Stimulated activated CD4-positive, alpha-beta T cell treated with anti-CD3 and anti-CD28 coated beads, Interleukin-1b, Interleukin-23, amount 100 ng/mL, for 1 hour (primary cell): ENCODE measurements at places on chromosomes 6 and 20.

- DNase-seq, result no peak
These were observed 917 bp downstream of the C6orf120 start for GRCh38 chr6:169702840-169703246.

DNA sequence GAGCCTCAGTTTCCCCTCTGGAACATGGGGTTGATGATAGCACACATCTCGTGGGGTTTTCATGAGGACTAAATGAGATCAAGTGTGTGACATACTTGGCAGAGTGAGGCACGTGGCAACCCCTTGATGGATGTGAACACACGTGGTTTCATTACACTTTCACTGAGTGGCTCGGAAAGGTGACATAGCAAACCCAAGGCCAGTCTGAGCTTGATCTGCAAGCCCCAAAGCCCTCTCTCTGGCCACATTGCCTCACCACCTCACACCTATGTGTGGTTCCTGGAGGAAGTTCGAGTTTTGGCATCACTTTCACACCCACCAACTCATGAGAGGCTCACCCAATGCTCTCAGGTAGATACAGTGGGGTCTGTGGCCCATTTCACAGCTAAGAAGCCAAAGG, 60.0 kb downstream of the CPNE5 start:
- no peak for DNase-seq

- no peak for DNase-seq
These were observed 57.5 kb upstream of the FUCA2 start for GRCh38 chr6:143569040-143569439.

DNA sequence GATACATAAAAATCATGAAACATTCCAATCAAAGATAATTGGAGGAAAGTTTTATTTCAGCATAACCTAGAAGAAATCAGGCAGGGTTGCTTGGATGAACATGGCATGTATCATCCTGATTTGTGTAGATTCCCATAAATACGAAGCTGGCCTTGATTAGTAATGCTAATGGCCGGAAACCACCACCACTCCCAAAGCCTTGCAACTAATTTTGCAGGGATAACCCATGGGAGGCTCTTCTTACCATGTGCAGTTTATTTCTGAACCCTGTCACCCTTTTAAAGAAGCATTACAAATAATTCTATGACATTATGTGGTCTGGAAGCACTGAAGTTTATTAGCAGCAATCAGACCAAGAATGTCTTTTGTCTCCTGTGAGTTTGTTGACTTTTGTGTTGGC, 80.8 kb downstream of the AIG1 start:
- no peak for DNase-seq

DNA sequence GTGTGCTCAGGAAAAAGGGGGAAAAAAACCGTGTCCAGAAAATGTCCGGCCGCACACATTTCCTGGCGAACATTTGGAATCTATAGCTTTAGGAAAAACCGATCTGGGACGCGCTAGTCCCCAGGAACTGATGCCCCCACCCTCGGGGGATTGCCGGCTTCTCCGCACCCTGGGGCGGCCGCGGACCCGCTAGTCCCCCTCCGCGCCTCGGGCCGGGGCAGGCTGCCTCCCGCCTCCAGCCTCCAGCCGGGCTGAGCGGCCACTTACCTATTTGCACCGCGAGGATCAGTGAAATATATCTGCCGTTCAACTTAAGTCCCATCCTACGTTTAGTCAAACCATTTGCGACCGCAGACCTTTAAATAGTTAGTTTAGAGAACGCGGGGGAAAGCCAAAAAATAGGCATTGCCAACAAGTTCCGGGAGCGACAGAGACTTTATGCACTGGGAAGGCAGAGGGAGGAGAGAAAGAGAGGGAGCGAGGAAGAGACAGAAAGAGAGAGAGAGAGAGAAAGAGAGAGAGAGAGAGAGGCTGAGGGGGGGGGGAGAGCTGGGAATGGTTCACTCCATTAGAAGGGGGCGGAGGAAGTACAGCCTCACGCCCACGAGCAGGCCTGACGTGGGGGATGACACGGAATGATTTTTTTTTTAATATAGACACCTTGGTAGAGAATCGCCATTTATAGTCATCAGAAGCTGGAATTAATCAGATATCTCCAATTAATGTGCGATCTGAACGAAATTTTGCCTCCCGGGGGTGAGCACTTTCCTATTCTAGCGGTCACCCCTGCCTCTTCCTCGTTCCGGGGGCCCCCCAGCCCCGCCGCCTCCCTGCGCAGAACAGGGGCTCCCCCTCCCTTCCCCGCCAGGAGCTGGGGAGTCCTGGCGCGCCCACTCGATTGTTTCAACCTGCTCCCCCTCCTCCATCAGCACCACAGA, at the start of gene NRN1:
NRN1 (minus strand) TSS at position 498 of the 938 bp plus-strand sequence; CDS start at position 322, 176 bp downstream.
- DNase-seq, result no peak

GRCh38 chr20:9884061-9884460, 45.2 kb upstream of the PAK5 start:
- DNase-seq, result no peak

- no peak for DNase-seq
These were observed 127.8 kb upstream of the FOXA2 start for GRCh38 chr20:22711971-22712755.

- DNase-seq, result no peak
These were observed 11.6 kb upstream of the NQO2 start for GRCh38 chr6:2988094-2988425.

DNA sequence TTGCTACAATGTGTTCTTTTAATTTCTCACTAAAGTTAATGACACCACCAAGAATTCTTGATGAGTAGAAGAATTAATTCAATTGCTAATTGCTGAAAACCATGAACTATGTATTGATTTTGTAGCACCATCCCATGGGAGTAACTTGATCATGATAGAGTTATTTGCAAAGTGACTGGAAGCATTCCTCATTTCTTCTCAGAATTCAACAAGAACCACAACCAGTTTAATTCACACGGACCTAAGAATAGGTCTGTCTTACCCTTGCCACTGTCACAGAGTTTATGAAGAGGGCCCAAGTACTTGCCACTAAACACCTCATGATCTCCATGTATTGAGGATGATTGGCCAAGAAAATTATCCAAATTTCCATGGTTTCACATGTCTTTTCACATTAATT, 222.2 kb downstream of the TMEM242 start:
- no peak for DNase-seq

GRCh38 chr20:49571553-49571835, 3.6 kb upstream of the PTGIS start:
- DNase-seq, result no peak

- DNase-seq, result no peak
These were observed 1220.0 kb upstream of the GJE1 start for GRCh38 chr6:140912686-140913085.

DNA sequence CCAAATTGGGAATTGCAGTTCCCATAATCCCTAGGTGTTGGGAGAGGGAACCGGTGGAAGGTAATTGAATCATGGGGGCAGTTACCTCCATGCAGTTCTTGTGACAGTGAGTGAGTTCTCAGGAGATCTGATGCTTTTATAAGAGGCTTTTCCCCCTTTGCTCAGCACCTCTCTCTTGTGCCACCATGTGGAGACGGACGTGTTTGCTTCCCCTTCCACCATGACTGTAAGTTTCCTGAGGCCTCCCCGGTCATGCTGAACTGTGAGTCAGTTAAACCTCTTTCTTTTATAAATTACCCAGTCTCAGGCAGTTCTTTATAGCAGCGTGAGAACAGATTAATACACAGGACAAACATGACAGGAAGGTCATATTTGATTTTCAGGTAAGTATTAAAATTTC, 25.3 kb upstream of the HECA start:
- no peak for DNase-seq

DNA sequence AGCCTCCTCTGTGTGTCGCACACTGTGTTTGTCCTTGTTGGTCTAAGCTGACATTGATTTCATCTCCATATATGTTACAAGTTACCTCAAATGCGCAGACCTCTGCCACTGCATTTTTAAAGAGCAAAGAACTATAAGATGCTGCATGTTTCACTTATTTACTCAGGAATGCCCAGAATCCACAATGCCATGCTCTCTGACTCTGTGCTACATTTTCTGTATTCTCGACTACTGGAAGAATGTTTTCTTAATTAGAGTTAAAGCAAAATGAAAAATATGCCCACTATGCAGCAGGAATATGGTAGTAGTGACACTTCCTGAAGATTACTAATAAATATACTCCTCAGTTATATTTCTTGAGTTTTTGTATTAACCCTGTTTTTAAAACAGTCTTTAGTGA, 296.4 kb downstream of the HACE1 start:
- no peak for DNase-seq

GRCh38 chr6:72822023-72822422, 200.2 kb downstream of the KCNQ5 start:
- no peak for DNase-seq

- DNase-seq, result no peak
These were observed 1.2 kb downstream of the FOXO3 start for GRCh38 chr6:108561742-108562502.

- no peak for DNase-seq
These were observed 368.6 kb upstream of the CDH4 start for GRCh38 chr20:60883496-60883895.

- no peak for DNase-seq
These were observed 12.3 kb downstream of the HMGN4 start for GRCh38 chr6:26550250-26550993.

- peak; percentile 38 for DNase-seq
These were observed at the start of gene TMEM200A for GRCh38 chr6:130365166-130366106. Gene TMEM200A, plus strand, starts transcription at chr6:130366017. Its CDS starts 74,406 bp downstream, at chr6:130440423.

DNA sequence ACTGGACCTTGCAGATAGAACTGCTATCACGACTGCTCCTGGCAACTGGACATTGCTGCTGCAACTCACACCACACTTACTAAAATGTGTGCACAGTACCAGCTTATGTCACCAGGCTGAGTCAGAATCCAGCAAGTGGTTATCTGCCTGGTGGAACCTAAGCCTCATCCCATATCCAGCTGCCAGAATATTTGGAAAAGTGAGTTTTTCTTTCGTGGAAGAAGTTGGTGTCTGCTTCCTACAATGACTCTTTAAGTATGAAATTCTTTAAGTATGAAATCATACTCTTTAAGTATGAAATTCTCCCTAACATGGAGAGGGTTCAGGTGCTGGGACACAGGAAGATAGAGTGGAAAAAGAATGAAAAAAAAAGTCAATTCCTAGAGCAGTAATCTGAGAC, 16.4 kb upstream of the POLR1H start:
- DNase-seq, result no peak

DNA sequence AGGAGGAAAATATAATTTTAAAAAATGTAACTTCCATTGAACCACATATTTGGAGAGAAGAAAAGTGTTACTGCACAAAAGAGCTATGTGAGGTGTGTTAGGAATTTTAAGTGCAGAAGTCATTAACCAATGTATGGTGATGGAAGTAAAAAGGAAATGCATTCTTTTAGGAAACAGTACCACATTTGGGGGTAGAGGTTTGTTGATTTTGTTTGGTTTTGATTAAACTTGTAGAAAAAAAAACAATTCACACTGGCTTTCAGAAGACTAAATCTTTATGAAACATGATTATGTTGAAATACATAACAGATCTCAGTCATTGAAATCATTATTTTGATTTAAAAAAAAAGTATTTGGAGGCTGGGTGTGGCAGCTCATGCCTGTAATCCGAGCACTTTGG, 1287.0 kb upstream of the GJE1 start:
- no peak for DNase-seq

DNA sequence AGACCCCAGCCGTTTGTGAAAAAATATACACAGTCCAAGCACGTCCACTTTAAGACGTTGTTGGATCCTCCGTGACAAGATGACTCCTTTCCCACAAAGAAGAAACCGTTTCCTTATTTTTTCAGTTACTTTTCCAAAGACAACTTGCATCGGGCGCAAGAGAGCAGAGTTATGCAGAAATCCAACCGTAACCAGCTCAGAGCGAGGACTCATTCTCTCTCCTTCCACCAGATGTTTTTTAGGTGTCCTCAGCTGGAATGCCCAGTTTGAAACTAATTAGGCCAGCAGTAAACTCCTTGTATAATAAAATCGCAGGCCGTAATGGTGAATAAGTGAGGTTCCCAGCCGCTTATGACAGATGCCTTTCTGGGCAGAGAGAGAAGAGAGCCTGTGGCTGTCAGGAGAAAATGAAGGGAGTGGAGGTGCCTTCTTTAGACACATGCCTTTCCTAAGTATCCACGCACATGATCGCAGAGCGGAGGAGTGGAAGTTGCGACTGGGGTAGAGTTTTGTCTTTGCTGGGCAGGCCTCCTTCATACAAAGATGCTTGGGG, 2.8 kb downstream of the EYA2 start:
- no peak for DNase-seq

DNA sequence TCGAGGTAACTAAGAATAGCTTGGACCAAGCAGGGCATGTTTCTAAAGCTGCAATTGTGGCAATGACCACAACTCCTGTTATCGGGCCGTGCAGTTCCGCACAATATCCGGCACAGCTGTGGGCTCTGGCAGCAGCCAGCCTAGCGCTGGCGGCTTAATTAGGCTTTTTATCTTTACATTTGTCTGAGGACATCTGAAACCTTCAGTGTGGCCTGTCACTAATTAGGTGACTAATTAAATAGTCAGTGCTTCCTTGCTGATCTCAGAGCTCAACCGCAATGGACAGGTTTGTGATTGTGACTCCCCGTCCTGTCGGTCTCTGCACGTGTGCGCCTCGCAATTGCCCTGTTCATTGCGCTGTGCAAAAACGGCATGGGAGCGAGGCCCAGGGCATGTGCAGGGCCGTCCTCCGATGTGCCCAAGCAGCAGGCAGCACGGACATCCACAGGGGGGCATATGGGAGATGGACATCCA, 134.8 kb upstream of the INSM1 start:
- DNase-seq, result no peak

- DNase-seq, result no peak
These were observed 19.8 kb downstream of the MTFR2 start for GRCh38 chr6:136230219-136230853.

- DNase-seq, result no peak
These were observed 494.3 kb downstream of the EPM2A start for GRCh38 chr6:145241039-145241438.

DNA sequence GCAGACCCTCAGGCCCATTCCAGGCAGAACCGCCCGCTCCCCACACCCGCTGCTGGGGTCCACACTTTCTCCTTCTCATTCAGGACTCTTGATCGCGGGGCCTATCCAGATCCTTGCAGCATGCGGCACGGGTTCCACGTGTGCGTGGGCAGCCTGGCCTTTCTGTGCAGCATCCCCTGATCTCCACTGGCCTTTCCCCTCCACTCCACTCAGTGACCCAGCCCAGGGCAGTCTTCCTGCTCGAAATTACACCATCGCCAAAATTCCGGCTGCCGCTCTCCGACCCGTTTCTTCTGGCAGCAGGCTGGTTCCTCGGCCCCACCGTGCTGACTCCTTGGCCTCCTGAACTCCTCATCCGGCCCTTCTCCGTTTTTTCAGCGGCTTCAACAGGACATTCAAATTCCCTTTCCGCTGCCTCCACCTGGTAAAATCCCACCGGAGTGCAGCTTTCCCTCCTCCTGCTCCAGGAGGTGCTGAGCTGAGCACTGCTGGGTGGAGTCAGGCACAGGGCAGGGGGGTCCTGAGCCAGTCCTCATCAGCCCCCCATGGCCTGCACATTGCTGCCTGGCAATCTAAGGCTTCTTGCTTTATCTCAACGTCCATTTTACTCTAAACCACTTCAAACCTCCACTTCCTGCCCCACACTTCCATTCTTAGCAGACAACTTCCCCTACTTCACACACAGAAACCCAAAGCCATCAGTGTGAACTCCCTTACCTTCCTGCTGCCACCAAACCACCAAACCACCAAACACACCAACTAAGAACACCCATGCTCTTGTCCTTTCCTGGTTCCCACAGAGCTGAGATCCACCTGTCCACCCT, 9.0 kb downstream of the SFT2D1 start:
- DNase-seq, result no peak

- no peak for DNase-seq
These were observed 417.8 kb downstream of the CDC5L start for GRCh38 chr6:44805238-44805846.
